ENCODE measurements at places on chromosomes 5 and 9.

DNA sequence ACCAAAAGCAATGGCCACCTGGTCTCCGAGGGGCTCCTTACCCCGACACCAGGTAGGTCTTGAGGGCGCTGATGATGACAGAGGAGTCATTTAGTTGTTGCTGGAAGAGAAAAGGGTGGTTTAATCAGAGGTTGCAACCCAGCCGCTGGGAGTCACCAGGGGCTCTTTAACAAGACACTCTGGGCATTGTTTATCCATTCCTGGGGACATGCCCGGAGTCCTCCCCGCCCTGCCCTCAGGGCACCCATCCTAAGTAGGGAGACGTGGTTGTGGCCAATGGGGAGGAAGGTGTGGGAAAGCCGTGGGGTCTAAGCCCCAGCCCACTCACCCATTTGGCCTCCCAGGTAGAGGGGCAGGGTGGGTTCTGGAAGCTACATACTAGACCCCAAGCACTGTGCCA, 3.1 kb downstream of the PTGES2 start:
- no peak for DNase-seq

- DNase-seq, result no peak
These were observed 14.4 kb upstream of the GRXCR2 start for GRCh38 chr5:145887217-145887616.

GRCh38 chr9:89219637-89220036, 41.0 kb upstream of the SHC3 start:
- no peak for DNase-seq

DNA sequence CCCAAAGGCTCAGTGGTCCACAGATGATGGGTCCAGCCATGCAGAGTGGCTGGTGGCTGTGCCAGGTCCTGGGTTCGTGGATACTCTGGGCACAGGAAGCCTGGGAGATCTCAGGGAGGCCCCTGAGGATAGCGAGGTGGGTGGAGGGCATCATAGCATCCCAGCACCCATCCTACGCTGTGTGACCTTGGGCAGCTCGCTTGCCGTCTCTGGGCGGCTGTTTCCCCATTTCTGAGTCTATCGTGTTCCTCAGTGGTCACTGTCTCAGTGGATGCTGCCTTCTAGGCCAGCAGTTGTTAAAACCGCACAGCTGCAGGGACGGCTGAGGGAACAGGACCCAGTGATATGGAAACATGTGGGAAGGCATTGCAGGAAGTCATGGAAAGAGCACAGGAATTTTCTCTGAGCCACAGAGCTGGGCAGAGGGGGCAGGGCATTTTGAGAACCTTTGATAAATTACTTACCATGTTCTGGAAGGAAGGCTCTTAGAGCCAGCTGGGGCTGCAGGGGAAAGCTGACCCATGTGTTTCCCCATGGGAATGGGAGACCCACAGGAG, 86.4 kb upstream of the COL5A1 start:
- DNase-seq, result no peak

DNA sequence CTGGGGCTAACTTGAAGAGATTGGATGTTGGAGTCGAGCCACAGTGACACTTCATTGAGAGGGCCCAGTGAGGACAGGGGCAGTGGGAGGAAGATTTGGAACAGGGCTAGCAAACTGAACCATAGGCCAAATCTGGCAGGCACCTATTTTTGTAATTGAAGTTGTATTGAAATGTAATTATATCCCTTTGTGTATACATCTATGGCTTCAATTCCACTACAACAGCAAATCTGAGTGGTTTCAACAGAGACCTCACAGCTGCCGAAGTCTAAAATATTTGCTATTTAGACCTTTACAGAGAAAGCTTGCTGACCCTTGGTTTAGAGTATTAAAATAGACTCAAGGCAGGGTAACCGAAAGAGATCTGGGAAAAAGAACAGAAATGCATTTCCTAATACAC, 4.7 kb upstream of the TNFSF8 start:
- DNase-seq, result no peak

- no peak for DNase-seq
These were observed 212.5 kb downstream of the COMMD10 start for GRCh38 chr5:116297296-116297814.

GRCh38 chr9:134570151-134570621, 71.4 kb upstream of the COL5A1 start:
- no peak for DNase-seq

DNA sequence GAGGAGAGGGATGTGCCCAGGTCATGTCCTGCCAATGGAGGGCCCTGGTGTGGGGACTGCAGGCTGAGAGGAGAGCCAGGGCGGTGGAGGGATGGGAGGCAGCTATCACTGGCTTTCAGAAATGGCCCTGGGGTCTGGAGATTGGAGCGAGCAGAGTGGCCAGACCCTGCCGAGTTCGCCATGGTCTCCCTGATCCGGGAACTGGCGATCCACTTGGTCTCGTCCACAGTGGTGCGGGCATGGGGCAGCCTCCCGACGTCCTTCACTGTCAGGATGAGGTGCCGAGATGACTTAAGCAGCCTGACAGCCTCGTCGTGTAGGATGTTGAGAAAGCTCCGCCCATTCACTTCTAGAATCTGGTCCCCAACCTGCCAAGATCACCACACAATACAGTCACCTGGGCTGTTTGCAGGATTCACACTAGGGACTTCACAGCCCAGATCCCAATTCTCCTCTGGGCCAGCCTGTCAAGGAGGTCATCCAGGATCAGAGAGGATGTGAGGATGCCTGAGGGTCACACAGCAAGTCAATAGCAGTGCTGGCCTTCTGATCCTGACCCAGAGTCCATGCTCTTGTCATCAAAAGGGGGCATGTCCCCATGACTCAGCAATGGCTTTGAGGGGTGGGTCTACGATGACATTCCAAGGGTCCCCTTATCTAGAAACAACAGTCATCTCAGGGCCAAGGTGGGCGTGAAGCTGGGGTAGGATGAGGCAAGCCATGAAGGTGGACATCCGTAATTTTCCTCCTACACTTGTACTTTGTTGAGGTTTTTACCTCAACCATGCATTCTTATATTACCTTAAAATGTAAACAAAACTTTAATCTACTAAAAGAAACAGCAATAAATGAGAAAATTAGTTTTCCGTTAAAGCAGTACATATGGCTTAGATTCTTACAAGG, 38.5 kb upstream of the AKNA start:
- DNase-seq, result no peak

DNA sequence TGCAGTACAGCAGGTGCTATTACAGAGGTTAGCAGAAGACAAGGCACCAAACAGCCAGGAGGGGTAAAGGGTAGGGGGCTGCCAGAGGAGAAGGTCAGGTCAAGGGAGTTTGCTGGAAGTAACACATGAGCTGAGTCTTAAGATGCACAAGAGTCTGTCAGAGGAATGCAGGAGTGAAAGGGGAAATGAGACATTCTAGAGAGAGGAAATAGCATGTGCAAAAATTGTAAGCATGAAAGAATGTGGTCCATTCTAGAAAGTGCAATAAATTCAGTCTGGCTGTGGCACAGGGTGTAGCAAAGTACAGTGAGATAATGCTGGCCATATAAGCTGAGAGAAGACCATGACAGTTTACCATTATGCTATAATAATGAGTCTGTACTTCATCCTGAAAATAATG, 6.6 kb downstream of the GOLGA1 start:
- no peak for DNase-seq

DNA sequence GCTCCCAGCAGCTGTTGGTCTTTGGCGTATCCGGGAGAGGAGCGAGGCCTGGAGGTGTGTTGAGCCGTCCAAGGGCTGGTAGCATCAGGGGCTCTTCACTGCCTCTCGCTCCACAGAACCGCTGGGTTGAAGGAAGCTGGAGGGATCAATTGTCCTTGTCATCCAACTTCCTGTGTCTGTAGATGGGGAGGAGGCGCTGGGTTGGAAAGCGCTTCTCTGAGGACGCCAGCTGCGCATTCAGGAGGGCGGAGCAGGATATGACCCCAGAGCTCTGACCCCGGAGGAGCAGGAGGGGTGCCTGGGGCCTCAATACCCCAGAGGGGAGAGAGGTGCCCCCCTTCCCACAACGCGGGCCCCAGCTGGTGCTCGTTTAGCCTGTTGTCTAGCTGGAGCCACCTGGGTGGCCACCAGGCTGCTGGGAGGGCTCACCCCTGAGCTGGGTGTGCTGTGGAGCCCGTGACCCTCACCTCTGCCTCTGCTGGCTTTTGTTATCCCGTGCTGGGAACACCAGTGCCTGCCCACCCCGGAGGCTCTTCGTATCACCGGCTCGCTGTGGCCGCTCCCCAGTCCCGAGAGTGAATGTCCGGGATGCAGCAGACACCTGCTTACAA, 2.0 kb upstream of the DBH start:
- DNase-seq, result peak; percentile 66

GRCh38 chr9:110255463-110256379, 586 bp downstream of the TXN start:
- peak; percentile 32 for DNase-seq

- no peak for DNase-seq
These were observed 25.3 kb upstream of the ISOC1 start for GRCh38 chr5:129069292-129069691.

DNA sequence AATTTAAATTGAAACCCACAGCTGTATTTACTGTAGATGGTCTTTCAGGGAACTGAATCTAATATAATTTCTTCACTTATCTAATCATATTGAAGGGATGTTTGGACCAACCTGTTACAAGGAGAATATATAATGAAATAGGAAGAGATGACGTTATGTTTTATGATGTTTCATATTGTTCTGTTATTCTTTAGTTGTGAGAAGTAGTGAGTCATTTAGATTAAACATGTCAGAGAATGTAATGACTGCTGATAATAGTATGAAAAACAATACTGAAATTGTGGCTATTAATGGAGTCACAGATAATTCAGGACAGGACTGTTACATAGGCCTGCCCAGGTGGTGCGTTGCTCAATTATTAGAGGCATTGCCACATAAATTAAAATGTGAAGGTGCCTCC, 1993.4 kb downstream of the EFNA5 start:
- no peak for DNase-seq

- no peak for DNase-seq
These were observed 55.6 kb upstream of the ZFR start for GRCh38 chr5:32500181-32500580.

DNA sequence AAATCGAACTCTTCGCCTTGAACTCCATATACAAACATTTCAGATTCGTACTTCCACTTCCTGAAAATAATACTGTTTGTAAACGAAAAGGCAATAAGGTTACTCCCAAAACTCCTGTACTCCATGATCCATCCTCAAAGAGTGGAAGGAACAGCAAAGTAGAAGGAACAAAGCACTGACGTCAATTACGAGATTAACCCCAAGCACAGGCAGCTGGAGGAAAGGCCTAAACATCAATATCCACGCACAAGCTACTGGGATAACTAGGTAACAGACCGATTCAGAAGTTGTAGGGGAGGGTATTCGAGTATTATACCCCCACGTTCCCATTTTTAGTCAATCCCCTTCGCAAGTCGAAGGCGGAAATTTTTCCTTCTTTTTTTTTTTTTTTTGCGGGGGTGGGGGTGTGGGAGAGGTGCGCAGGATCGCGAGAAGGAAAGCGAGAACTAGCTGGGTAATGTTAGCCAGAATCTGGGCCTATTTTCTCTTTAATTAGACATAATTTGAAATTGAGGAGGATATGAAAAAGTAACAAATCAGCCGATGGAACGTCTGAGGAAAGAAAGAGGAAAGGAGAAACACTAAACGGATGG, 909 bp downstream of the AFF4 start:
- DNase-seq, result peak; percentile 33

GRCh38 chr5:99059685-99060084, 130.9 kb upstream of the CHD1 start:
- DNase-seq, result no peak

GRCh38 chr5:53397845-53398244, 82.6 kb upstream of the FST start:
- no peak for DNase-seq

DNA sequence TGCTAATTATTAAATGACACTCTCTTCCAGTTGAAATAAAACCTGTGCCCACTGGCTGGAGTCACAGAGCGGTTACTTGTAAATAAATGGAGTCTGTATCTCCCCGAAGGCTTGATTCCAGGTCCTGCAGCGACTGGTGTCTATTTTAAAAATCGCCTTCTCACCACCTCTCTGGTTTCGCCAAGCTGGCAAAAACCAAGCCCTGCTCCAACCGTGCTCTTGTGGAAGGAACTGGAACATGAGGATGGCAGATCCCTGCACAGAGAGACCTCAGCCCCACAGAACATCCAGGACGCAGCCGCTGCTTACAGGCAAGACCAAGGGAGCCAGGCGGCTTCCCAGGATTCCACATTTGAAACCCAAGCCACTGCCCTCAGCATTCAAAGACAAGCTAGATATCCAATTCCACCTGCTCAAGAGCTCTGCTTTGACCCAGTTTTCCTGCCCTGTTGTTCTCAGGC, 15.0 kb downstream of the SEMA4D start:
- DNase-seq, result no peak

- no peak for DNase-seq
These were observed 251.8 kb upstream of the CDH9 start for GRCh38 chr5:27290172-27290571.

- no peak for DNase-seq
These were observed 380.5 kb downstream of the RAB3C start for GRCh38 chr5:58963361-58963760.

- DNase-seq, result peak; percentile 74
These were observed 11.3 kb downstream of the FOXD1 start for GRCh38 chr5:73437101-73437776.
